ENCODE measurements at places on chromosomes 6 and 20. TPM values are rescaled to one million over a fixed set of nuclear protein-coding genes. Genes with fewer than 3 reads are reported as not detected.

The RING1 gene
- total RNA-seq = 41.9 TPM

The PHACTR3 gene
- total RNA-seq = 8.4 TPM

The TRIM10 gene
- 0.14 TPM for total RNA-seq

The HLA-DRA gene
- total RNA-seq = 202 TPM

The NKX2-4 gene
- not detected for total RNA-seq

GRCh38 chr20:45578231-45578630 lies 853 bp downstream of the WFDC8 start:
- DNase-seq = no peak

DNA sequence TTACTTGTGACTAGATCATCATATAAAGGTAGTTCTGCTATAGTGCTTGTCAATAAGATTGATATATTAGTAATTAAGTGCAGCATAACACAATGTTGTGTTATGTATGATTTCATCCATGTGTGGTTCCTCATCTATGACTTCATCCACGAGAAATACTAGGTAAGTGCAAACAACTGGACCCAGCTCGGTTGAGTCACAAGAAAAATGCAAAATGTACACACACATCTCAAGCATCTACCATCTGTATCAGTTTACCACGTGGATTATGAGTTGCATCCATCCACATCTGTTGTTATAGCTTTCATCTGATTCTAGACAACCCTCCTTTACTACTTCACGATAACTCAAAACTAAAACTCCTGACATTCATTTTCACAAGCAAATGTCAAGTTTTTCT lies 517.0 kb upstream of the CITED2 start:
- DNase-seq = no peak

- DNase-seq = no peak
Observed at GRCh38 chr6:110390404-110390803, 25.0 kb downstream of the DDO start.

DNA sequence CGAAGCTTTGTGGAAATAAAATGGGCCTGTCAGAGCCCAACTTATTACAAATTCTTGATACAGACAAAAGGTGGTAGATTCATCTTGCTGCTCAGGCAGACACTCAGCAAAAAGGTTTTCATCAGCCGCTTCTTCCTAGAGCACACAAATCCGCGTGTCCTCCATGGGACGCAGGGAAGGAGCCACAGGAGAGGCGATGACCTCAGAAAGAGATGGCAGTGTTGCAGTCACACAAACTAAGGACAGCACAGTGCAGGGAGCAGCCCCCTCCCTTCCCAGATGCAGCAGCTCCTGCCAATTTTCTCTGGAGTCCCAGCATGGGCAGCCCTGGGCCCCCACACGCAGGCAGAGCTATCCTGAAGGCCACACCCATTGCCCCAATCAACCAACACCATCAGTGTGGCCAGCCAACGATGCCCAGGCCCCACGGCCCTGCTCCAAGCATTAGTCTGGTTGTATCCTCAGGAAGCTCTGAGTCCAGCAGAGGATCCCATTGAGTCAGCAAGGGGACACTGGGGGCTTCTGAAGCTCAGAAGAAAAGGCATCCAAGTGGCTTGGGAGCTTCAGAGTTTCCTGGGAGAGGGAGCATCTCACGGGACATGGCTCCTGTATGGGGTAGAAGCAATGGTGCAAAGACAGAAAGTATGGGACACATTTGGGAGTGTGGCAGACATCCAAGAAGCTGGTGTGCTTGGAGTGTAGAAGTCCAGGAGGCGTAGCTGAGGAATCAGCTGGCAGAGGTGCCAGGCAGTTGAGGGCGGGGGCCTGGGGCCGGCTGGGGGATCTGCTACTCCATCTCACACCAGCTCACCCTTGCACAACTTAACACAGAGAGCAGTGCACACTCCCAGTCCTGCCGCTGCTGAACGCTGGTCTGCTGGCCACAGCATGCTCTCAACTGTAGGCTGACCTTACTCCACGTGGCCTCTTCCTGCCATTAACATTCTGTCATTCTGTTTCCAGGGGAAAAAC lies 142.1 kb upstream of the CST7 start:
- DNase-seq = peak; percentile 51

- DNase-seq = no peak
Observed at GRCh38 chr6:135537741-135538301, 40.3 kb upstream of the AHI1 start.

GRCh38 chr20:37356961-37357371 lies 11.0 kb downstream of the SRC start:
- DNase-seq = peak; percentile 20
